ENCODE measurements at places on chromosomes 11 and 22.

- DNase-seq: no peak
Measured at GRCh38 chr11:69287968-69288882, 5.7 kb upstream of the MYEOV start.

GRCh38 chr22:47065756-47066615 is 303.5 kb downstream of the TBC1D22A start:
- peak; percentile 11 for DNase-seq

- peak; percentile 70 for DNase-seq
Measured at GRCh38 chr11:73184953-73185671, 33.0 kb upstream of the P2RY2 start.

DNA sequence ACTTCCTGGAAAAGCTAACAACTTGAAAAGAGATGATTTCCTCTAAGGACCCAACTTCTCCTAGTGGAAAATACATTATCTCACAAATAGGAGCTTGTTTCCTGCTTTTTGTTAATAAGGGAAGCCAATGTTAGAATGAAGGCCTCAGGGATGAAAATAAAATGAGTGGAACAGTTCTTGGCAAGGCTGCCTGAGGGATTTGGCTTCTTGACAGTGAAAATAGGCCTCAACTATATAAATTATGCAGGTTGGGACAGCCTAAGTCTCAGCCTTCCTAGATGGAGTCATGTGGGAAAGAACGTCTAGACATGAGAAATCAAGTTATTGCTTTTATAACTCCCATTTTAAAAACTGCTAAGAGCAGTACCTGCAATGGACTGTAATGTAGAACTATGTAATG is 92.8 kb upstream of the FIBIN start:
- peak; percentile 87 for DNase-seq

- DNase-seq: peak; percentile 93
Measured at GRCh38 chr11:45354976-45355705, 69.0 kb upstream of the SYT13 start.

- DNase-seq: no peak
Measured at GRCh38 chr22:21921184-21921721, 31.4 kb downstream of the PPM1F start.

GRCh38 chr11:119376197-119376847 is 5.2 kb downstream of the USP2 start:
- DNase-seq: peak; percentile 82

GRCh38 chr11:29280452-29280851 is 736.4 kb downstream of the KCNA4 start:
- no peak for DNase-seq

DNA sequence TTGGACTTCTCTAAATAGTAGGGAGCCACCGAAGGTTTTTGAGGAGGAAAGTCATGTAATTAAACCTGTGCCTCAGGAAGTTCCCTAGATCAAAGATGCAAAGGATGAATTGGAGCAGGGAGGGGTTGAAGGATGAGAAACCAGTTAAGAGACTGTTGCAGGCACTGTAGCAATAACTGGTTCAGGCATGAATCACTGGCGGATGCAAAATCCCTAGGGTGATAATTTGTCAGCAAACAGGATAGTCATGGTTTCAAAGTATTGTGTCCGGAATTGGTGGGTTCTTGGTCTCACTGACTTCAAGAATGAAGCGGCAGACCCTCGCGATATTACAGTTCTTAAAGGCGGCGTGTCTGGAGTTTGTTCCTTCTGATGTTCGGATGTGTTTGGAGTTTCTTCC is 19.9 kb downstream of the TRIOBP start:
- DNase-seq: no peak

DNA sequence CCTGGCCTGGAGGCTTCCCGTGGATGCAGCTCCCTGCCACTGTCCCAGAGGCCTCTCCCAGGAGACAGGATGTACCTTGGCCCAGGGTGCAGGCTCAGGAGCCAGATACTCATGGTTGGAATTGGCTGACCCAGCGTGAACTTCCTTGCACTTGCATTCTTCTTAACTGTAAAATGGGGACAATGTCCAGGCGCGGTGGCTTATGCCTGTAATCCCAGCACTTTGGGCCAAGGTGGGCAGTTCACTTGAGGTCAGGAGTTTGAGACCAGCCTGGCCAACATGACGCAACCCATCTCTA is 20.1 kb upstream of the ST3GAL4 start:
- no peak for DNase-seq

GRCh38 chr11:60985991-60986915 is 14.8 kb downstream of the CD6 start:
- DNase-seq: no peak

DNA sequence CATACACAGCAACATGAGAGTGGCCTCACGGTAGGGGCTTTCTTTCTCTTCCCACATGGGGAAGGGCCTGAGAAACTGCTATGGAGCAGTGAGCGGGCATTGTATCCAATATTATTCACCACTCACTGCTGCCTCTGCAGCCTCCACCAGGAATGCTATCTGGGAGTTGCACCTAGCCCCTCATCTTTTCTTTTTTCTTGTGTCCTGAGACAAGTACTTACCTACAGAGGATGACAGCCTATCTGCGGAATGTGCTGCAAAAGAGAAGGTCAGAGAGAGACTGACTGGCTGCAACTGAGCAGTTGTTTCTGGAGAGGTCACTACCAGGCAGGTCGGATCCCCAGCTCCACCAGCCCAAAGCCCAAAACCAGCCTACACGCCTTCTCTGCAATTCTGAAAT is 52.1 kb upstream of the HTATIP2 start:
- no peak for DNase-seq

DNA sequence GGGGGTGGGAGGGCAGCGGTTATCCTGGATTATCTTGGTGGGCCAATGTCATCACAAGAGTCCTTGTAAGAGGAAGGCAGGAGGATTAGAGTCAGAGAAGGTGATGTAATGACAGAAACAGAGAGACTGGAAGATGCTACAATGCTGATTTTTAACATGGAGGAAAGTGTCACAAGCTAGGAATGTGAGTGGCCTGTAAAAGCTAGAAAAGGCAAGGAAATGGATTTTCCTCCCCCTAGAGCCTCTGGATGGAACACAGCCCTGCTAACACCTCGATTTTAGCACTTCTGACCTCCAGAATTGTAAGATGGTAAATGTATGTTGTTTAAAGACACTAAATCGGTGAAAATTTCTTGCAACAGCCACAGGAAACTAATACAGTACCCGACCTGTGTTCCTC is 109.3 kb downstream of the MN1 start:
- DNase-seq: no peak

DNA sequence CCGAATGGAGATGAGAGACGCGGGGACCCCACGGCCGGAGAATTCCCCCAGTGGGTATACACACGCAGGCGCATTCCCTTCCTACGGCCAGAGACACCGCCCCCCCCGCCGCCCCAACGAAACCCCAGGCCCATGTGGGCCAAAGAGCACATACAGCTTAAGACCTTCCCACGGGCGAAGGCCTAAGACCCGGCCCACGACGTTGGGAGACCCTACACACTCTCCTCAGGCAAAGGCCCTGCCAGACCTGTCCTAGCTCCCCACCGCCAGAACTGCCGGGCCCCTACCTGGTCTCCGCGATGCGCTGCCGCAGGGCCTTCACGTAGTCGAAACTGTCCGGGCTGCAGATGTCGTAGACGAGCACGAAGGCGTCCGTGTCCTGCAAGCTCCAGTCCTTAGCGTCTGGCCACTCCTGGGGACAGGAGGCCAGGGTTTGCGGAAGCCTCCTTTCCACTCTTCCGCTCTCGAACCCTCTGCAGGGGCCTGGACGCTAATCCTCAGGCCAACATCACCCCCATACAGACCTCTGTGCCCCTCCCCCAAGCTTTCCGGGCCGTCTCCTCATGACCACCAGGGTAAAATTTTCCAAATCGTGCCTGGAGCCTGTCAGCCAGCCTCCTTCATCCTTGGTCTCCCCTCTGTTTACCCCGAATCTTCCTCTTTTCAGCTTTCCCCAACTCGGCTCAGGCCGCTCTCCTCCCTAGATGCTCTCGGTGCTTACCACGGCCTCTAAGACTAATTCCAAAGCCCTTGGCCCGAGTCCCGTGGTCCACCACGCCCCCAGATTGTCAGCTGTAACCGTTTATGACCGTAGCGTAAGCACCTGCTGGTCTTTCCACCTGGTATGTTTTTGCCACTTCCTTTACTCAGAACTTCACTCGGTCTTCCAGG is 1.7 kb downstream of the RASL10A start:
- peak; percentile 41 for DNase-seq

DNA sequence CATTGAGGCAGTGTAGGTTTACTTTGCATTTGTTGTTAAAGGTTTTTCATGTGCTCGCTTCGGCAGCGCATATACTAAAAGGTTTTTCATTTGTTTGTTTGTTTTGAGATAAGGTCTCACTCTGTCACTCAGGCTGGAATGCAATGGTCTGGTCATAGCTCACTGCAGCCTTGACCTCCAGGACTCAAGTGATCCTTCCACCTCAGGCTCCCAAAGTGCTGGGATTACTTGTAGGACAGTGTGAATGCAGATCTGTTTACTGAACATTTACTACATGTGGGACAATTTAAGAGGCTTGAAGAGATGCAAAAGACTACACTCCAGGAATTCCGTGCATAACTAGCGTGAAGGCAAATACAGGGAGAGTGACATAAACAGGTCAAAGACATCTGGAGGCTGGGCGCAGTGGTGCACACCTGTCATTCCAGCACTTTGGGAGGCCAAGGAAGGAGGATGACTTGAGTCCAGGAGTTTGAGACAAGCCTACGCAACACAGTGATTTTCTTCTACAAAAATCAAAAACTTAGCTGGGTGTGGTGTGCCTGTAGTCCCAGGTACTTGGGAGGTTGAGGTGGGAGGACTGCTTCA is 34.1 kb downstream of the YPEL1 start:
- DNase-seq: no peak

GRCh38 chr11:103800406-103801114 is 235.9 kb upstream of the DDI1 start:
- DNase-seq: no peak

DNA sequence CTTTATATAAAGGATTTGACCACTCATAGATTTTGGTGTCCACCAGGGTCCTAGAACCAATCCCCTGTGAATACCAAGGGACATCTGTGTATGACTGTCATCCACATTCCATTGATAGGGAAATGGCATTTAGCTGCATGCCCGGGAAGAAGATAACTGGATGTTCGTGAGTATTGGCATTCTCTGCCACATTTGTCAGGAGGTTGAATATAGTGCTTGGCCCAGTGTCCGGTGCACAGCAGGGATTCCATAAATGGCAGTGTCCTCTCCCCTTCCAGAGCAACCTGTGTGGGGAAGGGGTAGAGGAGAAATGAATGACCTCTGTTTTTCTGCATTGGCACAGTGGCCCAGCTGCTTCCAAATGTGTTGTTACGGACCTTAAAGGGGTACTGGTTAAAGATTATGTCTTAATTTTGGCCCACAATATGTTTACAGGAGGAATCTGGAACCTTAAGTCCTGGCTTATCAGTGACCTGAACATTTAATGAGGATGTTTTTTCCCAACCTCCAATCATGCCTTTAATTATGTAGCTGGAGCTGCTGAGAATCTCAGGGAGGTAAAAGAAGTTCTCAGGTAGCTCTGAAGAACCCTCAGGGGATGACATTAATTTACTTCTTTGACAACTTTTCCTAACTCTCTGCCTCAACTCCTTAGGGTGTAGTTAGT is 33.6 kb upstream of the OR4B1 start:
- DNase-seq: no peak

DNA sequence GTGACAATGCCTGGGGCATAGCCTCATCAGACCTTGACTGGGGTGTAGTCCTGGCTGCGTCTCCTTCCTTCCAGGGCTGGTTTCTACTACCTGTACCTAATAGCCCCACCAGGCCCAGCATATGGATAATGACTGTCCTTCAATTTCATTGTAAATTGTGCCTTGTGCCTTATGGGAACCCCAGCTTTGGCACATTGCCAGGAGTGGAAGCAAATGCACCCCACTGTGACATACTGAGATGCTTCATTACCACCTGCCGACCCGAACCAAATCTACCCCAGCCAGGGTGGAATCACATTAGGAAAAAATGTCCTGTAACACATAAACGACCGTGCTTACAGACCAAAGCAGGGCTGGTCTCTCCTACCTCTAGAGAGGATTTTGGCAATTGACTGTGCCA is 7.3 kb downstream of the TOP3B start:
- no peak for DNase-seq

GRCh38 chr11:71461696-71462095 is 8.7 kb downstream of the NADSYN1 start:
- no peak for DNase-seq

DNA sequence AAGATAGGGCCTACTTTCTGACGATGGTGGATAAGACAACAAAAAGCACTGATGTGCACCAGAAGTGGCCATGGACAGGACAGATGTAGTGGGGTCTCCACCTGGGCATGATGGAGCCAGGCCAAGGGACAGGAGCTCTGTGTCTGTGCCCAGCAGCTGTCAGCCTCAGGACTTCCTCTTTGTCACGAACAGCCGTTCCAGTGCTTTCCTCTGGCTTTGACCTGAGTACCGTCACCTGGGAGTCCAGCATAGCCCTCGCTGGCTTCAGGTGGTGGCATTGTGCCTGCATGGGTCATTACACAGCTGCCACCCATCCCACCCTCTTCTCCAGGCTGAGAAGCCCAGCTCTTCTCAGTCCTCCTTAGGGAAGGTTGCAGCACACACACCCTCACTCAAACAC is 137.8 kb downstream of the GRIK4 start:
- DNase-seq: no peak

- DNase-seq: no peak
Measured at GRCh38 chr11:71248656-71249055, 3.7 kb downstream of the SHANK2 start.

GRCh38 chr11:112963368-112963955 is 2.2 kb downstream of the NCAM1 start:
- peak; percentile 24 for DNase-seq

DNA sequence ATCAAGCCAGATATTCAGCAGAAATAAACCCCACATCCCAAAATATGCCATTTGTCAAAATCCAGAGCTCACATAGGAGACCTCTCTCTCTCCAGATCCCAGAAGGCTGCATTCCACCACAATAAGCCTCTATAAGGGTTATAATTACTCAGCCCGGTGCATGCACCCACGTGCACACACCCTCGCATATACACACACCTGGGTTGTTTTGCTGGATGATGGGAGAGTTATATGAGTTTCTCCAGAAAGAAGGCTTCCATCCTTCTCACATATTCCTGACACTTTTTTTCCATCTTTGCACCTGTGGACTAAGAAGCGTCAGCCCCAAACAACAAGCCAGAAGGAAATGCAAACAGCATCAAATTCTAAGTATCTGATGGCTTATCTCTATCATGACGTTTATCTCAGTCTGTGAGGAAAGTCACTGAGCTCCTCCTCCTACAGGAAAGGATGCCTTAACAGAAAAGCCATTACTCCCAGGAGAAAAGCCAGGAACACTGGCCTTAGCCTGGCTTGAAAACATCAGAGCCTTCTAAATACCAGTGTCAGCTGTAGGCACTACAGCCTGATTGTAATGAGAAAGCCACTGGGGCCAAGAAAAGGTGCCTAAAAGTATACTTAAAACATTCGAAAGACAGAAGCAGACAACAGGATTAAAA is 253.2 kb downstream of the LARGE1 start:
- DNase-seq: no peak
